ENCODE measurements at places on chromosomes 4 and X. TPM values are rescaled to one million over a fixed set of nuclear protein-coding genes. Genes with fewer than 3 reads are reported as not detected.

The TAF7L gene
- under 0.01 TPM for total RNA-seq

The MAGEA11 gene
- total RNA-seq: not detected

The NPY1R gene
- not detected for total RNA-seq

The INTS12 gene
- 13.7 TPM for total RNA-seq

The AADAT gene
- total RNA-seq: 2.2 TPM

The DEFB131A gene
- not detected for total RNA-seq

The PPP1R2C gene
- not detected for total RNA-seq

The GPRASP2 gene
- total RNA-seq: 3.8 TPM

The DACH2 gene
- total RNA-seq: not detected

The ARR3 gene
- not detected for total RNA-seq

The SPATA4 gene
- not detected for total RNA-seq

The MAGEC2 gene
- total RNA-seq: not detected

The ZNF157 gene
- total RNA-seq: 0.54 TPM

The PCDH7 gene
- total RNA-seq: under 0.01 TPM

The TBC1D25 gene
- total RNA-seq: 19.7 TPM

All from hematopoietic multipotent progenitor cell (in vitro differentiated cells).